GM19239 (cell line): ENCODE measurements at places on chromosomes 5 and 9.

DNA sequence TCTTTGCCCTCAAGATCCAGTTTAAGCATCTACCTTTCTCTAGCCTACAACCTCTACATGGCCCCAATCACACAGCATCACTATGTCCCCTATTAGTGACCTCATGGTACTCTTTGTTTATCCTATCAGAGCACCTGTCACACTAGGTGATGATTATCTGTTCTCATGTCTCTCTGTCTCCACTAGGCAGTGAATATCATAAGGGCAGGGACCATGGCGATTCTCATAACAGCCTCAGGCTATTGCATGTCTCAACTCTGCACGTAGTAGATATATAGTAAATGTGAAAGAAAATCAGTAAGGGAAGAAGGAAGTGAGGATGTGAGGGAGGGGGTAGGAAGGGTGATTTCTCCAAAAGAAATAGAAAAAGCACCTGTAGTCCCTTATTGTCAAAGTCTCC lies 311.0 kb downstream of the NSG2 start:
- no peak for DNase-seq

DNA sequence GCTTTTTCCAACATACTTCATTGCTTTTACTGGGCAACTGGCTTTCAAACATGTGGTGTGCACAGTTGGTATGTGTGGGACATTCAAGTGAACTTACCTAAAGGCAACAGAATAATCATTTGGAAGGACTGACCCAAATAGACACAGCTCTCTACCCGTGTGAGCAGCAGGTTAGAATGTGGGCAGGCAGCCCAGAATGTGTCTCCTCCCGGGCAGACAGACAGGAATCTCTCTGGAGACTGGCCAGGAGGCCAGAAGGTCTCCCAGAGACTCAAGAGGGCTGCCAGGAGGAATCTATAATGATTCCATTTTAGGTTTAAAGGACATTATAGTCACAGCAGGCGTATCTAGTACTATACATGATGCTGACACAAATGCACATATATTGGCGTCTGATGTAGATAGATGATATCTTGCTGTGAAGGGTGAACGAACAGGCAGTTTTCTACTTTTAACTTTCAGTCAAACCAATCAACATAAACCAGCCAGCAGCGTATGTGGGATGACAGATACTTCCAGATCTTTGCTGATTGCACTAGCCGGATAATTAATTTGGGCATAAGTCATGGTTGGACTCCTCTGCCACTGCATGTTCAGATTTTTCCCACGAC lies 297.4 kb upstream of the ZNF608 start:
- no peak for DNase-seq

DNA sequence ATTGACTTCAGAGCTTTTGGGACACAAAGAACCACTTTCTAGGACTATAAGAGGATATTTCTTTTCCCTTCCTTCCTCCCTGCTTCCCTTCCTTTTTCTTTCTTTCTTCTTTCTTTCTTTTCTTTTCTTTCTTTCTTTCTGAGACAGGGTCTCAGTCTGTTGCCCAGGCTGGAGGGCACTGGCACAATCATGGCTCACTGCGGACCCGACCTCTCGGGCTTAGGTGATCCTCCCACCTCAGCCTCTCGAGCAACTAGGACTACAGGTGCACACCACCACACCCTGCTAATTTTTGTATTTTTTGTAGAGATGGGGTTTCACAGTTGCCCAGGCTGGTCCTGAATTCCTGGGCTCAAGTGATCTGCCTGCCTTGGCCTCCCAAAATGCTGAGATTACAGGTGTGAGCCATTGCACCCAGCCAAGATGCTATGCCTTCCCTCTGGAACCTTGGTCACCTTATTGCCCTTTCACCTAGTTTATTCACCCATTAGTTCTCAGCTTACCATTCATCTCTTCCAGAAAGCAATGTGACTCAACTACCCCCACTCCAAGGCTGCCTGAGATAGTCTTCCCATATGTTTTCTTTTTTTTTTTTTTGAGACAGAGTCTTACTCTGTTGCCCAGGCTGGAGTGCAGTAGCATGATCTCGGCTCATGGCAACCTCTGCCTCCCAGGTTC lies 10.1 kb downstream of the PLIN2 start:
- DNase-seq: no peak

GRCh38 chr9:91424403-91425176 lies 958 bp upstream of the NFIL3 start:
- DNase-seq: no peak

DNA sequence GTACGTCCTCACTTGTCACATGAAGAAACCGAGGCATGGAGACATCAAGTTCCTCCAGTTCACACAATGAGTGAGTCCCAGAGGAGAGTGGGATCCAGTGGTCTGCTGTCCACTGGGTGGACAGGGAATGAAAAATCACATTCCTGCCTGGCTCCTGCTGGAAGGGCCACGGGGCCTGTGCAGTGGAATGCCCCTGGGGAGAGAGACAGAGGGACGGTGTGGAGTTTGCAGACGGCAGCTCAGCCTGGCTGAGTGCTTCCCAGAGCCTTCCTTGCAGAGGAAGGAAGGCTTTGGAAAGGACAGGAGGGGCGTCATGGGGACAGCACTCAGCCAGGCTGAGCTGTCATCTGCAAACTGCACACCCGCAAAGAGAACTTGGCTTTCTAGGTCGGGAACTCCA lies 74.7 kb downstream of the COL27A1 start:
- no peak for DNase-seq

DNA sequence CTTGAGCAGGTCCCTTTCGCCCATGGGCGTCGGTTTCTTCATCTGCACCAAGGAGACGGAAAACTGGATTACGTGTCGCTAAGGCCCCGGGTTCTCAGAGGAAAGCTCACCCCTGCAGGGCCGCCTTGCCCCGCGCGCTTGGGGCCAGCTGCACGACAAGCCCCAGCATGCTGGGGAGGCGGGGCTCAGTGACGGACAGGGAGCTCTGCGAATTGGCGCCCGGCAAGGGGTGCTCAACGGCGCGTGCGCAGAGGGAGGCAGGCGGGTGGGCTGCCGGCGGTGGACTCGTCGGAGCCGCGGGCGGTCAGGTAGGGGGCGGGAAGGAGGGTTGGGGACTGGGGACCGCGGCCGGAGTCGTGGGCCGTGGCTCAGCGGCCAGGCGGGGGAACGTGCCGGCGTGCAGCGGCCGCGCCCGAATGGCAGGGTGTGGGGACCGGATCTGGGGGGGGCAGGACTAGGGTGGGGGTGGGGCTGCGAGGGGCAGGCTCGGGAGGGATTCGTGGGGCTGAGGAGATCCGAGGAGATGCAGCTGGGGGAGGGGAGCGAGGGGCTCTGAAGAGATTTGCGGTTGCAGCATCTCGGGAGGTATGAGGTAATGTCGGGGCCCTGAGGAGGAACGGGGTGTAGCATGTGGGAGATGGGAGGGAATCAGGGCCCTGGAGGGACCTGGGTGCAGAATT lies at the start of gene TRIM32:
TSS of gene TRIM32 (plus strand) at position 232 of the 680 bp plus-strand sequence. CDS start 10,438 bp downstream, outside the sequence.
- DNase-seq: peak; percentile 82

GRCh38 chr9:131585375-131585774 lies 40.1 kb downstream of the PRRT1B start:
- peak; percentile 32 for DNase-seq

GRCh38 chr9:112283582-112284253 lies 49.7 kb downstream of the PTBP3 start:
- no peak for DNase-seq

DNA sequence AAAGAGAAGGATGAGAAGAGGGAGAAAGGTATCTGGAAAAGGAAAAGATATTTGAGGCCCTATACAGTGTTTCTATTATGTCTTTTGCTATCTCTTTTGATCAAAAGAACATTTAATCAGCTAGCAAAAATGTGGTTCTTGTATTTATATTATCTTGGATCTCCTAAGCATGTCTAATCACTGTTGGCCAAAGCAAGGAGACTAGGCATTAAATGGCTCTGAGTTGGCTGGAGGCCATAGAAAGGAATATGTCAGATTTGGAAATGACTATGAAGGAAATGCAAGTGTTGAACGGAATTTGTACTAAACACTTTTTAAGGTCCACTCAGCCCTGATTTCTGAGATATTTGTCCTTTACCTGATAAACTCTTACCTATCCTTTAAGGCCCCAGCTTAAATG lies 22.4 kb upstream of the THG1L start:
- DNase-seq: no peak

GRCh38 chr5:95219411-95219810 lies 65.5 kb downstream of the MCTP1 start:
- no peak for DNase-seq

GRCh38 chr9:95966306-95966705 lies 90.8 kb downstream of the ERCC6L2 start:
- DNase-seq: no peak

- no peak for DNase-seq
These were observed 50.5 kb upstream of the ICE1 start for GRCh38 chr5:5371957-5372356.

DNA sequence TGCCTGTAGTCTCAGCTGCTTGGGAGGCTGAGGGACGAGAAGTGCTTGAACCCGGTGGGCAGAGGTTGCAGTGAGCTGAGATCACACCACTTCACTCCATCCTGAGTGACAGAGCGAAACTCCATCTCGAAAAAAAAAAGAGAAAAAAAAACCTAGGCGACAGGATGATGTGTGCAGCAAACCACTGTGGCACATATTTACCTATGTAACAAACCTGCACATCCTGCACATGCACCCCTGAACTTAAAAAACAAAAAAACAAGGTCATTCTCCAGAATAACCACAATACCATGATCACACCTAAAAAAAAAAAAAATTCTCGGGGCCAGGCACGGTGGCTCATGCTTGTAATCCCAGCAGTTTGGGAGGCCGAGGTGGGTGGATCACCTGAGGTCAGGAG lies 7.5 kb upstream of the DOLPP1 start:
- no peak for DNase-seq

- peak; percentile 53 for DNase-seq
These were observed at the start of gene FIBCD1 for GRCh38 chr9:130938652-130939404. TSS of gene FIBCD1 (minus strand) at chr9:130939247. CDS start at chr9:130938607, 640 bp downstream.

DNA sequence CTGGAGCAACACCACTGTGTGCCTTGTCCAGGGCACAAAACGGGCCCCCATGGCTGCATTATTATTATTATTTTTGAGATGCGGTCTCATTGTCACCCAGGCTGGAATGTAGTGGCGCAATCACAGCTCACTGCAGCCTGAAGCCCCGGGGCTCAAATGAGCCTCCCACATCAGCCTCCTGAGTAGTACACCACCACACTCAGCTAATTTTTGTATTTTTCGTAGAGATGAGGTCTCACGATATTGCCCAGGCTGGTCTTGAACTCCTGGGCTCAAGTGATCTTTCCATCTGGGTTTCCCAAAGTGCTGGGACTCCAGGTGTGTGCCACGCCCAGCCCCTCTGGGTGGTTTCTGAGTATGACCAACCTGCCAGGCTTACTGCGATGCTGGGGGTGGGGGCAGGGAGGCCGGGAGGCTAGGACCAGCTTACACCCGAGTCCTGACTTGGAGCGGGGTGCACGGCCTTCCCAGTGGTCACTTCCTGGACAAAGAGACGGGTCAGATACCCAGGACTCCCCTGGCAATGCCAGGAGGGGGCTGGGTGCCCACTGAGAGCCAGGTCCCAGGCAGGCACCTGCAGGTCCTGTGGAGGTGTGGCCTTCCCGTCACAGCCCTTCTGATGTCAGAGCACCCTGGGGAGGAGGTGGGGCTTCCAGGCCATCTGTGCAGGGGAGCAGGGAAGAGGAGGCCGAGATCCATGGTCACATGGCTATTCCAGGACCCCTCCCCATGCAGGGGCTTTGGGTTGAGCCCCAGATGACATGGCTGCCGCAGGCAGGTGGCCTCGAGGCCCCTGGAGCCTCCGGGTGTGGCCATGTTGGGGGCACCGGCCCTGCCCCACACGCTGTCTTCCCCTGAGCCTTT lies 8.3 kb upstream of the NRARP start:
- no peak for DNase-seq

- no peak for DNase-seq
These were observed 9.6 kb downstream of the LHX6 start for GRCh38 chr9:122218935-122219855.

DNA sequence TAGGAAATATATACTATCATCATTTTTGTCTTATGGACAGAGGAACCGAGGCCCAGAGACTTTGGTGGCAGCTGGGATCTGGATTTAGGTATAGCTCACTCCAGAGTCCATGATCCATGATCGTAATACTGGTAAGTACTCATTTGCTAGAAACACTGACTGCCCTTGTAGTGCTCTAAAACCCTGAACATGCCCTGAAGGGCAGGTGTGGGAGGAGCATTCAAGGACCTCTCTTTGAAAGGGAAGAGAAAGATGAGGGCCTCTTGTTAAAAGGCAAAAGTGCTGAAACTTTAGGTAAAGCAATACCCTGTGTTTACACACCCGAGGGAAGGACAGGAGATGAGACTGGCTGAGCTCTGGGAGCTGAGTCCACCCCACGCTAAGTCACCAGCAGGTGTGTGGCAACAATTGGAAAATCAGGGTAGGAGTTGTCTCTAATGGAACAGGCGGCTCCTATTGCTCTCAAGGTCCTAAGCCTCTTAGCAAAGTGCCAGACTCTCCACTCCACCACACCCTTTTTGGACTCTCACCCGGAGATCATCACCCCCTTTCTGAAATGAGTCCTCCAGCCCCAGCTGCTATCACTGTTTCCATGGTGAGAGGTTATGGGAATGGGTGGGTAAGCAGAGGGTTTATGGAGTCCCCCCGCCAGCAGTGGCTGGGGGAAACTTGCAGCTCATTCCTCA lies 34.8 kb downstream of the TRPC7 start:
- no peak for DNase-seq

- no peak for DNase-seq
These were observed 61.1 kb upstream of the FRRS1L start for GRCh38 chr9:109228093-109228642.

DNA sequence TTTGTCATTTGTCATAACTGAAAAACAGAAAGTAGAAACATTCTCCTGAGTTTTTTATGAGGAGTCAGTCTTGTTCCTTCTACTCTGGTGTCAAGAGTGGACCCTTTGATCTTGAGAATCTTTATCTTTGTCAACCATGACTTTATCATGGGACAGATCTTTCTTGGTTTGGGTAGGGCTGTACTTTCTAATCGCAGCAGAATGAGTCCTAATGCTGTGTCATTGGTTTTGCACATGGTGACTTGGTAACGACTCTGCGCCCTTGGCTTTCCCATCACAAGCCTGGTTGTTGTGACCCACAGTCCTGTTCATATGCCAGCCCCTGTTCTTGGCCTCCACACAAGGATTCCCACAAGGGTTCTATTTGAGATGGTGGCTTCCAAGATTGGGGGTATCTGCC lies 45.6 kb downstream of the AOPEP start:
- no peak for DNase-seq

DNA sequence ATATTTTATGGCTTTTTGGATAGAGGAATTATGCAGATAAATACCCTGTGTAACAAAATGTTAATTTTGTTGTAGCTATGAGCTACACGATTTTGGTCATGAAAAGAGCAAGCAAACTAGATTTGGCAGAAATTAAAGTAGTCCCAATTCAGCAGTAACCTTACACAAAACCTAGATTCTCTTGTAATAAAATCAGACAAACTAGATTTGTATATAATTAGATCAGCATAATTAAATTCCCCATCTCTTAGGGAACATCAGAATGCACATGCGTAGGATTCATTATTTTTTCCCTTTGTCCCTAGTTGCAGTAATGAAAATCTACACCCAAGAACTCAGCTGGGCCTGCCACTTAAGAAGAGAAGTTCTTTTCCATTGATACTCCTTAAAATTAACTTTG lies 1879.2 kb upstream of the CDH9 start:
- no peak for DNase-seq
